Stimulated activated CD4-positive, alpha-beta T cell treated with anti-CD3 and anti-CD28 coated beads, Interleukin-1b, Interleukin-23, amount 100 ng/mL, for 1 hour (primary cell): ENCODE measurements at places on chromosomes 6 and 20.

GRCh38 chr6:148074738-148075137, 267.9 kb upstream of the SASH1 start:
- DNase-seq: no peak

GRCh38 chr6:41488433-41489119, 57.6 kb upstream of the FOXP4 start:
- DNase-seq: no peak

- DNase-seq: no peak
These were observed 1.1 kb upstream of the GRM1 start for GRCh38 chr6:146027586-146028251.

DNA sequence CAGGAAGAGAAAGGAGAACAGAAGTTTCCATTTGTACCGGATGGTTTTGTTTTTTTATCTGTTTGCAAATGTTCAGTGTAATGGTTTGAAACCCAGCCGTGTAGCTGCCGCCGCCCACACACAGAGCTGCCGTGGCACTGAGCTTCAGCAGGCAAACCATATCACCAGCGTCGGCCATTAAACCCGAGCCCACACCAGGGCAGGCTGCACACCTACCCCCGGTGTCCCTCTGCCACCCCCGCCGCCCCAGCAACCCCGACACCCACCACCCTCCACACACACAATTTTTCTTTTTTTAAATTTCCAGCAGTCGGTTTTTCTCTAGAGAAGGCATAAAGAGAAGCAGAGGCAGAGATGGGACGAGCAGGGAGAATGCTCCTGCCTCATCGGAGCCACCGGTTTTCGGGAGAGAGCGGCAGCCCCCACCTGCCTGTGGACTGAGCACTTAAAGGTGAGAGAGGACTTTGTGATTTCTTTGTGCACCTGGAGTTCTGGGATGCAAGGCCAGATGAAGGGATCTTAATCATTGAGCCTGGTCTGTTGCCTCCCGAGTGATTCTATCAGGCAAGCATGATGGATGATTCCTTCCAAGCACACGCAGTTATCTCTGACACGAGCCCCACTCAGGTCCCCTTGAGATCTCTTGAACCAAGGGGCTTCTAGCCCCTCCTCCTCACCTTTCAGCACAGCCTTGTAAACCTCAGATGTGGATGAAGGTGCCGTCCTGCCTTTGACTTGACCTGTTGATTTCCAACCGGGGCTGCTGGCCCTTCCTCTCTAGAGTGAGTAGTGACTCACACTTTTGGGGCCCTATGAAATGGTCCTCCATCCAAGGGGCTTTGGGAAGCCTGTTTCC, 17.5 kb upstream of the ZNF831 start:
- no peak for DNase-seq

DNA sequence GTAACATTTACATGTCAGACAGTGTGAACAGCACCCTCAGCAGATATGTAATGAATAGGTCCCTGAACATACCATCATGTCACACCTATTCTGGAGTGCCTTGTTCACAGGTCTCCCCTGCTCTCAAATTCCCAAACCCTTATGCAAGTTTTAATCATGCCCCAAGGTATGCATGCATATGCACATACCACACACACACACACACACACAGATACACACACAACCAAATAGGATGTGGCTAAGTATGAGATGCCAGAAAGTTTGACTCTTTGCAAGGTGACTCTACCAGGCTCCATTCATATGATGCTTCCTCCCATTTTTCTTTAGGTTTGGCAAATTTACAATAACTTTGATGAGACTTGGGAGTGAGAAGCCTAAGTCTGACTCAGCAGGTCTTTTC, 243.8 kb upstream of the IRAK1BP1 start:
- DNase-seq: no peak

DNA sequence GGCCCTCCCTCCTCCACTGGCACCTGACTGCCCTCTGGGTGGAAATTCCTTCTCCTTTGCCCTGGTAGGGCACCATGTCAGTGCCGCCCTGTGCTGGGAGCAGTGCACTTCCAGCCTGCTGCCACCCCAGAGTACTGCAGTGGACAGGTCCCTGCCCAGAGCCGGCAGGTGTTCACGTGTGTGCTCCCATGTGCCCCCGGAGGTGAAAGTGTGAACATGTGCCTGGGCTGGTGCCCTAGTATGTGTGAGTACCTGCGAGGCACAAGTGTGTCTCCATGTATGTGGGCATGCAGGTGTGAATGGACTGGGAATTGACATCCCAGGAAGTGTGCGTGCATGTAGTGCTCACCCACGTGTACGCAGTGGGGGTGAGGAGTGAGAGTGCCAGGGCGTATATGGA, 29.4 kb downstream of the SDCBP2 start:
- DNase-seq: peak; percentile 19

- no peak for DNase-seq
These were observed 193.0 kb downstream of the GJA10 start for GRCh38 chr6:90087106-90087833.

- no peak for DNase-seq
These were observed 36.8 kb downstream of the FOXQ1 start for GRCh38 chr6:1348675-1349074.

DNA sequence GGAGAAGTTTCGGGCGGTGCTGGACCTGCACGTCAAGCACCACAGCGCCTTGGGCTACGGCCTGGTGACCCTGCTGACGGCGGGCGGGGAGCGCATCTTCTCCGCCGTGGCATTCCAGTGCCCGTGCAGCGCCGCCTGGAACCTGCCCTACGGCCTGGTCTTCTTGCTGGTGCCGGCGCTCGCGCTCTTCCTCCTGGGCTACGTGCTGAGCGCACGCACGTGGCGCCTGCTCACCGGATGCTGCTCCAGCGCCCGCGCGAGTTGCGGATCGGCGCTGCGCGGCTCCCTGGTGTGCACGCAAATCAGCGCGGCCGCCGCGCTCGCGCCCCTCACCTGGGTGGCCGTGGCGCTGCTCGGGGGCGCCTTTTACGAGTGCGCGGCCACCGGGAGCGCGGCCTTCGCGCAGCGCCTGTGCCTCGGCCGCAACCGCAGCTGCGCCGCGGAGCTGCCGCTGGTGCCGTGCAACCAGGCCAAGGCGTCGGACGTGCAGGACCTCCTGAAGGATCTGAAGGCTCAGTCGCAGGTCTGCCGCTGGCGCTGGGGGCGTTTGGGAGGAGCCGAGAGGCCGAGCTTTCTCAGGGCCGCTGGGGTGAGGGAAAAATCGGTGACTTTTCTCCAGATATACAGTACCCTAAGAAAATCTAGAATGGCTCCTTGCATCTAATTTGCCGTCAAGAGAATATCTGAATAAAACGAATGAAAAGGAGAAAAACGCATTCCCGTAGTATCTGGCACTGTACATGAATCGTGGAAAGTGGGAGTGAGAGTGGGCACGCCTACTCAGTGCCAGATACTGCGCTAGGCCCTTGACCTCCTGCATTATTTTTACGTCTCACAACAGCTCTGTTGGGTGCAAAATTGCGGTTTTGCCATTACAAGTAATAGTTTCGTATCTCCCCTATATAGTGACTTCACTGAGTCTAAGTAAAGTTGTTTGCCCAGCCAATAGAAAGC, 1.0 kb downstream of the CALHM6 start:
- DNase-seq: no peak

DNA sequence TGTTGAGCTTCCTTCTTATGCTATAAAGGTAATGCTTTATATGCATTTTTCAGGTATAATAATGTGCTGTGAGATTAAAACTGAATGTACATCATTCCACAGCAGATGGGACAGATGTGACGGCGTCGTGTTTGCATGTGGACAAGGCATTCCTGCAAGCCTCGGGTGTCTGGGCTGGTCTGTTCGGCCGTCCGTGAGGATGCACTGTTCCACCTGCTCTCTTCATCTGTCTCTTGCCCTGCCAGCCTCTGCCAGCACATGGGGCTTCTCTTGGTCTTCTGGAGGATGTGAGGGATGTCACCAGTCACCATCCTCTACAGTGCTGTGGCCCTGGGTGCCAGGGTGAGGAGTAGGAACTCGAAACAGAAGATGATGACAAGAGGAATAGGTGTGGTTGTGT, 223.2 kb downstream of the ERMARD start:
- no peak for DNase-seq

GRCh38 chr20:49790077-49790798, 22.4 kb upstream of the SLC9A8 start:
- DNase-seq: no peak

- DNase-seq: no peak
These were observed 393.8 kb downstream of the CDH26 start for GRCh38 chr20:60352017-60352416.
